Neural crest cell (in vitro differentiated cells): ENCODE measurements at places on chromosomes 13 and 19. TPM values are rescaled to one million over a fixed set of nuclear protein-coding genes. Genes with fewer than 3 reads are reported as not detected.

DNA sequence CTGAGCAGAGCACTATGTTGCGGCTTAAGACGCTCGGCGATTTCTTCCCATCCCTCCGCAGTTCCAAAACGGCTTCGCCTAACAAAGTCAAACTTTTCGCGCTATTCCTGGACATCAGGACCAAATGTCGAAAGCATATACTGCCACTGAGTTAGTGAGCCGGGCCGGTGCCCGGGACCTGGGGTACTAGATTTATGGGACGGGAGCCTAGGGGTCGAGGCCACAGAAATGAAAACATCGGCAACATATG, 699 bp downstream of the RCBTB2 start:
- H3K27me3 ChIP-seq = no peaks in the 10 kb centered on the region
- no peaks in the 10 kb centered on the region for H3K36me3 ChIP-seq
- DNase-seq = no peak
- H3K4me1 ChIP-seq = peaks cover 34% of the 10 kb centered on the region
- H3K27ac ChIP-seq = peak overlapping the region; percentile 96

DNA sequence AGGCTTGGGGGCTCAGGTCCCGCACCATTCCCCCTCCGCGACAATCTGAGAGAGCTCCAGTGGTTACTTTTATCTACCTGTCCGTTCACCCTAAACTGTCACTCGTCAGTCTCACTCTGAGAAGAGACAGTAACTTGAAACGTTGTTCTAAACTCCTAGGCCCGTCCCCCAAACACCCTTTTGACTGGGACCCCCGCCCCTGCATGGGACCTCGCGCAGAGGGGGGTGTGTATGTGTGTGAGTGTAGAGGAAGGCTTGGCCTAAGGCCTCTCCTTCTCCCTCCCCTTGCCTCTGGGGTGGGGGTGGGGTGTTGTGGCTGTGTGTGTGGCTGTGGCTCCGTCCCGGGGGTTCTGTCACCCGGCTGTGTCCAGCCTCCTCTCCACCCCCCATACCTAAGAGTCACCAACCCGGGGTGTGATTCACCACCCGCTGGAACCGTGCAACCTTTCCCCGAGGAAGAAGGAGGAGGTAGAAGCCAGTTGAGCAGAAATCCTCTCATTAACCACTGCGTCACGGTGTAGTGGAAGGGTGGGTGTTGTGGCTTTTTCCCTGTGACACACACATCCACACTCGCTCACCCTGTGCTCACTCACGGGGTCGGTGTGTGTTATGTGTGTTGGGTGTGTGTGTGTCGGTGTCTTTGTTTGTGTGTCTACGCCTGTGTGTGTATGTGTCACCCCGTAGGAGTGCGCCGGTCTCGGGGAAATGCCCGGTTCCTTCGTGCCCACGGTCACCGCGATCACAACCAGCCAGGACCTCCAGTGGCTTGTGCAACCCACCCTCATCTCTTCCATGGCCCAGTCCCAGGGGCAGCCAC, 2.4 kb downstream of the FOSB start:
- H3K27me3 ChIP-seq = peaks cover 53% of the 10 kb centered on the region
- H3K27ac ChIP-seq = peak overlapping the region; percentile 98
- H3K4me3 ChIP-seq = peak overlapping the region; percentile 89

DNA sequence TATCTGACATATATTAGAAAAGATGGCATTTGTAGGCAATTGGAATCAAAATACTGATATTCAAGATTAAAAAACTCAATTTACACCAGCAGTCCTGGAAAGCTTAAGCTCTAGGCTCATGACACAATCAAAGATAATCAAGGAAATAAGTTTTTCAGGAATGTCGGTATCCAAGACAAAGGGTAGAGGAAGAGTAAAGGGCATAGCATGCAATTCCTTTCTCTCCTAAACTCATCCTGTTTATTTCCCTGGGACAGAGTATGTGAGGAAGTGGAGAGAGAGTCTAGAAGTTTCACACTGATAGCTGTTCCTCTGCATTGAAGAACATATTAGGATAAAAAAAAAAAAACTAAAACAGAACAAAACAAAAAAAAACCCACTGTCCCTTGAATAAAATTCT, 2452.1 kb downstream of the PCDH9 start:
- H3K36me3 ChIP-seq = no peaks in the 10 kb centered on the region
- H3K4me1 ChIP-seq = peaks cover 1% of the 10 kb centered on the region
- no peak for DNase-seq
- no peak overlapping the region for H3K27ac ChIP-seq
- no peak overlapping the region for H3K4me3 ChIP-seq
- H3K27me3 ChIP-seq = no peaks in the 10 kb centered on the region

GRCh38 chr19:55930996-55931515, 1.1 kb downstream of the NLRP13 start:
- H3K36me3 ChIP-seq = peaks cover 15% of the 10 kb centered on the region
- H3K27ac ChIP-seq = no peak overlapping the region
- no peaks in the 10 kb centered on the region for H3K4me1 ChIP-seq
- no peaks in the 10 kb centered on the region for H3K27me3 ChIP-seq
- no peak for DNase-seq

- no peaks in the 10 kb centered on the region for H3K36me3 ChIP-seq
- H3K4me3 ChIP-seq = no peak overlapping the region
- DNase-seq = no peak
- no peaks in the 10 kb centered on the region for H3K27me3 ChIP-seq
- no peak overlapping the region for H3K27ac ChIP-seq
Measured at GRCh38 chr13:98804336-98804855, 51.9 kb upstream of the SLC15A1 start.

GRCh38 chr13:52849291-52850071, 1.0 kb upstream of the PCDH8 start:
- H3K27ac ChIP-seq = no peak overlapping the region
- H3K36me3 ChIP-seq = peaks cover 3% of the 10 kb centered on the region
- H3K4me1 ChIP-seq = peaks cover 52% of the 10 kb centered on the region
- peaks cover 57% of the 10 kb centered on the region for H3K27me3 ChIP-seq
- H3K4me3 ChIP-seq = peak overlapping the region; percentile 89

DNA sequence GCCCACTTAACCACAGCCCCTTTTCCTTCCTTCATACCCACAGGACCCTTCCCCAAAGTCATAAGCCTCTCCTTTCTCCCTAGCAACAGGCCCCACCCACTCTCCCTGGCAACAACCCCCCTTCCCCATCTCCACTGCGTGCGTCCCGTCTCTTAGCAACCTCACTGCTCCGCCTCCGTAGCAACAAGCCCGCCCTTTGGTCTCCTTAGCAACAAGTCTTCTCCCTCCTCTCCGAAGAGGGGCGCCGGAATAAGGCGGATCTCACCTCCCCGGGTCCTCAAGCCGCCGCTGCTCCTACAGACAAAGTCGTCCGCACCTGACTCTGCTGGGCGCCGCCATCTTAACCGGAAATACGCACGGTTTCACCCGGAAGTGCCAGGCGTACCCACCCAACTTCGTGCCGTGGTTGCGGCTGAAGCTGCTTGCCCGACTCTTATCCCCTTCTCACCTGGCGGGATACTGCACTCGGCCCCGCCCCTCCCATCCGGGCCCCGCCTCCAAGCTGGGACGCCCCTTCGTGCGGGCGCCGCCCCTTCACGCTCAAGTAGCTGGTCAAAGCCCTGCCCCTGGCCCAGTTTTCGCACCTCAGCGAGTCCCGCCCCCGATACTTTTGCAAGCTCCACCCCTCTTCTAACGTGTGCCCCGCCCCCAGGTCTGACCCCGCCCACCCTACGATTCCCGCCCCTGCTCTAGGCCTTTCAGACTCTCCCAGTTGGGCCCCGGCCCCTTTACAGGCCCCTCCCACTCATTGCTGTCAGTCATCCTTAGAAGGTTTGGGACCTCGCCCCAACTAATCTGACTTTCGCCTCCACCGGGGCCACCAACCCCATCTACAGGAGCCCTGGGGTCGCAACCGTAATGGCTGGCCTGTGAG, at the start of gene HSPBP1:
Gene HSPBP1, minus strand, starts transcription at position 341 of the 874 bp plus-strand sequence. CDS start 502 bp downstream, outside the sequence.
- peak within 1 kb of the TSS; percentile 99 for H3K27ac ChIP-seq
- no peaks in the 10 kb centered on the region for H3K27me3 ChIP-seq
- H3K4me1 ChIP-seq = peaks cover 37% of the 10 kb centered on the region
- DNase-seq = peak; percentile 92
- H3K36me3 ChIP-seq = peaks cover 3% of the 10 kb centered on the region

- H3K27ac ChIP-seq = no peak overlapping the region
- H3K4me3 ChIP-seq = no peak overlapping the region
- DNase-seq = no peak
- H3K36me3 ChIP-seq = peaks cover 10% of the 10 kb centered on the region
- H3K4me1 ChIP-seq = peaks cover 25% of the 10 kb centered on the region
- no peaks in the 10 kb centered on the region for H3K27me3 ChIP-seq
Measured at GRCh38 chr13:80348314-80348713, 7.4 kb upstream of the SPRY2 start.

DNA sequence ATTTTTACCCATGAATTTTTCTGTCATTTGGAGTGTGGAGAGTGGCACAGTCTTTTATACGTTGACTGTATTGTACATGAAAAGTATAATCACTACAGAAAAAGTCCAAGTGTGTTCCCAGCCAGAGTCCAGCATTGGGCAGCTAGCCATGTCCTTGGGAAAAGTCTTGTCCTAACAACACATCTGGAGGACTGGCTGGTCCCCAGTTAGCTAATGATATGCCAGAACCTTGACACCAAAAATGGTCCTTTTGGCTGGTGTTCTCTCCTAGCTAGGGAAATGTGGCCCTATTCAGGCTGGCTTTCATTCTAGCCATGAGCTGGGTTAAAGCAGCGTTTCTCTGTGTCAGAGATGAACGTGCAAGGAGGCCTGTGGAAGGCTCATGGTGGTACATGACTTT, 98.9 kb downstream of the ESD start:
- no peak overlapping the region for H3K27ac ChIP-seq
- H3K36me3 ChIP-seq = peaks cover 24% of the 10 kb centered on the region
- H3K4me3 ChIP-seq = no peak overlapping the region
- no peaks in the 10 kb centered on the region for H3K27me3 ChIP-seq

- H3K4me3 ChIP-seq = no peak overlapping the region
- H3K27me3 ChIP-seq = no peaks in the 10 kb centered on the region
- H3K4me1 ChIP-seq = no peaks in the 10 kb centered on the region
- no peaks in the 10 kb centered on the region for H3K36me3 ChIP-seq
Measured at GRCh38 chr13:71034018-71034417, 833.0 kb downstream of the DACH1 start.

DNA sequence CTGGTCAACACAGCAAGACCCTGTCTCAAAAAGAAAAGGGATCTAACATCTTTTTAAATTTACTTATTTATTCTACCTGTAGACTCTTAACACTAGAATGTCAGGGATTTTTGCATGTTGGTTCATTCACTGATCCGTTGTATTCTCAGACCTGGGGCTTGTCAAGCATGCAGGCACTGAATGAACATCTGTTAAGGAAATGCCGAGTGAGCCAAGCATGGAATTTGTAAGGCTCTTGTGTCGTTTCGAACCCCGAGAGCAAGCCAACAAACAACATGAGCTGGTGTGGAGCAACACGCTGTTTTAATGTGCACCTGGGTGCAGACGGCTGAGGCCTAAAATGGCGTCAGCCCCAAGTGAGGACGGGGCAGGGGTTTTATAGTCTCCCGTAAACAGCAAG, 10.0 kb upstream of the OR1M1 start:
- H3K4me1 ChIP-seq = peaks cover 5% of the 10 kb centered on the region
- no peaks in the 10 kb centered on the region for H3K27me3 ChIP-seq
- H3K36me3 ChIP-seq = no peaks in the 10 kb centered on the region
- no peak for DNase-seq

DNA sequence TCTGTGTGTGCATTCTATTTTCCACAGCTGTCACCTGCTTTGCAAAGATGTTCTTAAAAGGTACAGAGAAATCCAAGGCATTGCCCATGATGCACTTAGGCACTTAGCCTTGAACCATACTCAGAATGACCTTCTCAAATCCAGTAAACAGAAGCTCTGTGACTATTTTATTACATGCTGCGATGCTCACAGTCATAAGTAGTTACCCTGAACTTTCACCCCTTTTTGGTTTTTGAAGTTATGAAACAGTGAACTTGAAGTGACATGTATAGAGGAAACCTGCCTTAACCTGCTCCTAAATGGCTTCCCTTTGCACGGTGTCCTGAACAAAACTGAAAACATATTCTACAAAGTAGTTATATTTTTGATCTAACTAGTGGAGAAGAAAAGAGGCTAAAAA, 100.4 kb downstream of the SLC10A2 start:
- no peak for DNase-seq
- H3K36me3 ChIP-seq = no peaks in the 10 kb centered on the region
- H3K27me3 ChIP-seq = no peaks in the 10 kb centered on the region
- no peak overlapping the region for H3K27ac ChIP-seq
- H3K4me1 ChIP-seq = no peaks in the 10 kb centered on the region

- H3K36me3 ChIP-seq = no peaks in the 10 kb centered on the region
- H3K4me1 ChIP-seq = peaks cover 17% of the 10 kb centered on the region
- H3K27ac ChIP-seq = no peak overlapping the region
- no peak overlapping the region for H3K4me3 ChIP-seq
- no peak for DNase-seq
Measured at GRCh38 chr19:5417495-5418436, 37.5 kb upstream of the ZNRF4 start.

DNA sequence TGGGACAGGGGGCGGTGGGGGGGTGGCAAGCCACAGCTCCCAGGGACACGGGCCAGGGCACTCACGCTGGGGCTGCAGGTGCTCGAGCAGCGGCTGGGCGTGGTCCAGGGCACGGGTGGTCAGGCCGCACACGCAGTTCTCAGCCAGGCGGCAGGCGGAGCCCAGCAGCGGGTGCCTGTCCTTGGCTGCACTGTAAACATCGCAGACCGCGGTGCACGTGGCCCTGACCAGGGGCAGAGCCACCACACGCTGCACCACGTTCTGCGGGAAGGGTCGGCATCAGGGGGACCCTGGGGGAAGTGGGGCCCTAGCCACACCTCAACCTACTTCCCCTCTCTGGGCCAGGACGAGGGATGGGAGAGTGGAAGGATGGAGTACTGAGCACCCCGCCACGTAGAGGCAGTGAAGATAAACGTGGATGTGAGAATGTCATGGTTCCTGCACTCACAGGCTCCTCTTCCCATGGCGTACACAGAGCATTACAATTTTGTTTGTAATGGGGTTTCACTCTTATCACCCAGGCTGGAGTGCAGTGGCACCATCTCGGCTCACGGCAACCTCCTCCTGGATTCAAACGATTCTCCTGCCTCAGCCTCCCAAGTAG, 3.4 kb downstream of the PLIN5 start:
- no peak overlapping the region for H3K27ac ChIP-seq
- no peak overlapping the region for H3K4me3 ChIP-seq

GRCh38 chr19:36009220-36009619, 607 bp upstream of the SYNE4 start:
- peak overlapping the region; percentile 45 for H3K27ac ChIP-seq
- peaks cover 26% of the 10 kb centered on the region for H3K4me1 ChIP-seq
- H3K4me3 ChIP-seq = peak overlapping the region; percentile 69
- H3K36me3 ChIP-seq = no peaks in the 10 kb centered on the region

DNA sequence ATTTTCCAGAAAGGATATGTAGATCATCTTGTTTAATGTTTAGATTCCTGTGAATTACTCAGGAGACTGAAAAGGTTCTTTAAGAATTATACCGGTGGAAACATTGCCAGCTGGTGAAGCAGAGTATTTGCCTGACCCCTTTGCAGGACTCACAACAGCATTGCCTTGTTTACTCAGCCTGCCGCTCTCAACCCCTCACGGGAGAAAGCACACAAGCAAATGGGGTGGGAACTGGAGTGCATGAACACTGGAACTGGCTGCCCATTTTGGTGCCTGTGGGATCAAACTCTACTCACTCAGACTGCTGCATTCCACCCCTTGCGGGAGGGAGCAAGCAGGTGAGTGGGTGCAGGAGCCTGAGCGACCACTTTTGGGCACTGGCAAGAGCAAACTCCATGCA, 804.7 kb upstream of the SLITRK1 start:
- H3K4me3 ChIP-seq = no peak overlapping the region
- no peak overlapping the region for H3K27ac ChIP-seq

POU2F2 gene
- total RNA-seq = 2.3 and 2.5 TPM in 2 replicates

RXFP2 gene
- total RNA-seq = not detected in 2 replicates

KLK4 gene
- total RNA-seq = not detected in 2 replicates

CADM4 gene
- 74.4 and 78.5 TPM in 2 replicates for total RNA-seq

ZNF221 gene
- 11.6 and 14.3 TPM in 2 replicates for total RNA-seq

KLK12 gene
- not detected in 2 replicates for total RNA-seq

SSC5D gene
- 1.3 and 1.5 TPM in 2 replicates for total RNA-seq

TUBA3C gene
- not detected in 2 replicates for total RNA-seq

ZNF534 gene
- not detected in 2 replicates for total RNA-seq

IFNL1 gene
- not detected in 2 replicates for total RNA-seq

IL11 gene
- 0.56 and 0.59 TPM in 2 replicates for total RNA-seq

VAV1 gene
- not detected in 2 replicates for total RNA-seq

FBXW9 gene
- total RNA-seq = 15.9 and 16.0 TPM in 2 replicates
